Stimulated activated naive B cell treated with anti-CD40 and anti-IgM and Interleukin-4, amounts not matched to agents 10 μg/mL and 1 μg/mL and 100 μg/mL, for 72 hours (primary cell): ENCODE measurements at places on chromosomes 6 and 20.

DNA sequence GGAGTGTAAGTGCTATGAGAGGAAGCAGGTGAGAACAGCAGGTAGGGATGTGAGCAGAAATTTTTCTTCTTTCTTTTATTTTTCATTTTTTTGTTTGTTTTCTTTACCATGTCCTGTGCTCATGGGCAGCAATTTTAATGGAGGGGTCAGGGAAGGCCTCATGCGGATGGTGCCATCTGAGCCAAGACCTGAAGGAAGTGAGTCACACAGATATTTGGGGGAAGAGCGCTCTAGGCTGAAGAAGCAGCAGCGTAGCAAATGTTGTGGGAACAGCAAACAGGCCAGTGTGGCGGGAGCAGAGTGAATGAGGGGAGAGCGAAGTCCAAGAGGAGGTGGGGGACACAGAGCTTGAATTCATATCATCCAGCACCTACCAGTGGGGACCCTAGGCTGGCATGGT is 12.7 kb downstream of the SPDEF start:
- no peak for DNase-seq

DNA sequence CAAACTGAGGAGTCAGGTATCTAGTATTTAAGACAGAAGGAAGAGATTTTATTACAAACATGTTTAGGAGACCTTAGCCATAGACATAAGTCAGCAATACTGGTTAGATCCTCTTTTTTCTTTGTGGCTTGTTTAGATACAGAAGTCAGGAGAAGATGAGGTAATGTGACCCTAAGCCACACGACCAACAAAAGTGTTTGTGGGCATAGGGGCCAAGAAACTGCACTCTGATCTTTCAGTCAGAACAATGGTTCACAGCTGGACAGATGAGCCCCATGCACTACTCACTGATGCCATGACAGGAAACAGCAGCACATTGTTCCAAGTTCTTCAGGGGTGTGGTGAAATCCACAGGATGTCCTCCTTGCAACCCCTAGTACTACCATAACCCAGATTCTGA is 238.5 kb upstream of the RAB32 start:
- no peak for DNase-seq

- DNase-seq = no peak
These were observed 62.6 kb downstream of the CBFA2T2 start for GRCh38 chr20:33552519-33552918.

- DNase-seq = no peak
These were observed 171.4 kb downstream of the MYLK4 start for GRCh38 chr6:2579241-2579761.

GRCh38 chr6:139967497-139967896 is 593.0 kb upstream of the CITED2 start:
- DNase-seq = no peak

DNA sequence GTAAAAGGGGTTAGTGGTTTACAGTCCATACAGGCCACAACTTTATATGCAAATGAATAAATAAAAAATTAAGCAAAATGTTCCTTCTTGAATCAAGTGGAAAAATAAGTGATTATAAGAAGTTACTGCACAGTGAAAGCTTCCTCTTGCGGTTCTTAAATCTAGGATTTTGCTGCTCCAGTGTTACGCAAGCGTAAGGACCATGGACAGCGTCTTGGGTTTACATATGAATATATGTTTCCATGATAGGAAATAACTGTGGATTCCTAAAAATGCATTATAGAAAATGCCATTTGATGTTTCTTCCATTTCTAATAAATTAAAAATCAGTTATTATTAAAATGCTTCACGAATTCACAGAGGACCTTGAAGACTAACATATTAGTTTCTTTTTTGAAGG is 176.6 kb upstream of the POU3F2 start:
- DNase-seq = no peak

GRCh38 chr20:15081261-15081660 is 743.8 kb upstream of the FLRT3 start:
- DNase-seq = no peak

GRCh38 chr6:87701344-87701675 is 723 bp downstream of the AKIRIN2 start:
- DNase-seq = no peak

DNA sequence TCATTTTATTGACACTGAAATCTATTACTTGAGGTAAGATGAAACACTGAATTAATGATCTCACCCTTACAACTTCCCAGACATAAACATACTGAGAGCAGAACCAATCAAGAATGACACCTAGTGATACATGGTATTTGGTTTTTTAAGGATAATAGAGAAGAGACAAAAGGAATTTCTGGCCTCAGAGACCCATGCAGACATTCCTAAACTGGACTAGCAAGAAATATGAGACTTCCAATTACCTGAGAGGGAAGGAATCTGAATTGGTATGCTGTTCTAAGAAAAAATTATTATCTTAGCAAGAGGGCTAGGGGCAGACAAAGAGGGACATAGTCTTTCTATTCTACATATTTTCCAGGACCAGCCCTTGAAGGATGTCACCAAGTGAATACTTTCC is 141.1 kb downstream of the BMP5 start:
- no peak for DNase-seq

- no peak for DNase-seq
These were observed 270.8 kb downstream of the BMP7 start for GRCh38 chr20:56995635-56996075.

GRCh38 chr6:136887953-136888352 is 34.1 kb upstream of the SLC35D3 start:
- no peak for DNase-seq

GRCh38 chr6:82111114-82111513 is 136.4 kb downstream of the IBTK start:
- DNase-seq = no peak

- DNase-seq = no peak
These were observed 173.6 kb downstream of the CDC5L start for GRCh38 chr6:44561060-44561623.

GRCh38 chr6:144353871-144354314 is 68.8 kb downstream of the UTRN start:
- no peak for DNase-seq

DNA sequence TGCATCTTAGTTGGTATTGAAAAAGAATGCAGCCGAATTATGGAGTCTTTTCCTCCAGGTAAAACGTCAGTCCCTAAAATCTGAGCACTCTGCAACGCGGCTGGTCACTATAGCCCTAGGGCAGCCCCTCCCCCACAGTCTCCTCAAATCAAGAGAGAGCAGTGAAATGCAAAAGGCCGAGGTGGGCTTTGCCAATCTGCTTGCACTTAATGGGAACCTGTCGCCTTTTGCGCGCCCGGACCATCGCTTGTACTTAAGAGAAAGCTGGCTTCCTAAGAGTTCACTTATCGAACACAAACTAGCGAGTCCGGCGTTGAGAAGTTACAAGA is 447 bp downstream of the MCM3 start:
- DNase-seq = peak; percentile 37

- no peak for DNase-seq
These were observed 111.8 kb downstream of the UBE3D start for GRCh38 chr6:82953871-82954270.

DNA sequence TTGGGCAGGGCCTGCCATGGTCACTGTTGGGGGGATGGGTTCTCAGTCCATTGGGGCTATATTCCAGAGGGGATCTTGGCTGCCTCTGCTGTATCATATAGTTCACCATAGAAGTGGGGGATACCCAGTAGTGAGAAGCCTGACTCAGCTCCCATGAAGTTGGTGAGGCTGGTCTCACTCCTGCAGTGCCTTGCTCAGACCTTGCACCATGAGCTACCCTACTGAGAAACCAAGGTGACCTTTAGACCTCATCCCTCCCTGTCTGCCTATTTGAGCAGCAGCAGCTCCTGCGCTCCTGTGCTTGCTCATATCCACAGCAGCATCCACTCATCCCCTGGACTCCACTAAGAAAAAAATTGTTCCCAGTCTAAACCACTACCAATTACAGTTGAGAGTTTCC is 56.0 kb upstream of the HEY2 start:
- no peak for DNase-seq
